NCI-H1694 treated with DMSO at 0.1 percent for 48 hours (cell line): ENCODE measurements at places on chromosomes 7 and 10.
A peak's percentile ranks its signal among the peaks of the same experiment; 100 is the strongest.

DNA sequence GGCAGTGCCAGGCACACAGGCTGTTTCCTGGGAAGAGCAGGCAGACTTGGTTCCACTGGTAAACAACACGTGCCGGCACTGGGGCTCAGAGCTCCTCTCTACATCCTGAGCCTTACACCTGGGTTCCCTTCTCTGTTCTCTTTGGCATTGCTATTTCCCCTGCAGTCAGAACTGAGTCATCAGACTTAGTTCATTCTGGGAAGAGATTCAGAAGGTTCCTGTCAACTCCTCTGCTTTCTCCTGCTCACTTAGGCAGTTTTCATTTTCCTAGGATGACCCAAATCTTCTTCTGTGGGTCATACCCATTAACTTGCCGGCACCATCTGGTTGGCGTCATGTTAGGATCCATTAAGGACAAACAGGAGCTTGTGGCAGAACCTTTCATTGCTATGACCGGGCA is 33.4 kb upstream of the LRRC18 start:
- DNase-seq = no peak

- no peak for DNase-seq
Measured at GRCh38 chr10:43026039-43026973, 50.6 kb upstream of the RET start.

- DNase-seq = no peak
Measured at GRCh38 chr7:69912846-69913245, 314.6 kb downstream of the AUTS2 start.

- DNase-seq = no peak
Measured at GRCh38 chr7:82152858-82153257, 290.7 kb downstream of the CACNA2D1 start.

DNA sequence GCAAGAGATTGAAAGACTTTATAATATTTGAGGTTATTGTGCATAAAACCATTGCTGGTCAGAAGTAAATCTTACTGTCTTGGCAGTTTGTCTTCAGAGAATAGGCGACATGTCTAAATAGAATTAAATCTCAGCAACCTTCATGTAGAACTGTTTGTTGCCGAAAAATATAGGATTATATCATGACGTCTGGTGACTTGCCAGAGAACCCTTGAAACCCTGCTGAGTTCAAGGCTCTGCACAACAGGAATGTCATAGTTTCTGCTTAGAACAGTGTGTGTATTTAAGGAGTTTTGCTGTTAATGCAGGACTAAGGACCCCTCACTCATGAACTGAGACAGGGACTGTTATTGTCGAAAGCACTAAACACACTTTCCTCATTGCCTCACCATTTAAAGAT is 206.4 kb upstream of the ETV1 start:
- no peak for DNase-seq

- DNase-seq = no peak
Measured at GRCh38 chr10:3803927-3804741, 19.1 kb upstream of the KLF6 start.

DNA sequence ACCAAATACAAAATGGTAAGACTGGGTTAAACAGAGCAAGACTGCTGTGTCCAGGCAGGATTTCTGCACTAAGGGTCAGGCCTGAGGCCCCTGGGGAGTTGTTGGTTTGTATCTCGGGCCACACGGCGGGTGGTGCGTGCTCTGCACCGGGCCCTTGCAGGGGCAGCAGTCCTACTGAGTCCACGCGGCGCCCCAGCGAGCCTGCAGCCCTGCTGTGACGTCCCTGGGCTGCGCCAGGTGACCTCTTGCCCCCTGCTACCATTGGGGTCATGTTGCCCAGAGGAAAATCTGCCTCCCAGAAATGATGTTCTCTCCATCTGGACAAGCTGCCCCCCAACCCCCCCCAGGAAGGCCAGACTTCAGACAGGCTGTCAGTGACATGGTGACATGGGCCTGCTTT is 281.5 kb downstream of the CELF2 start:
- no peak for DNase-seq

DNA sequence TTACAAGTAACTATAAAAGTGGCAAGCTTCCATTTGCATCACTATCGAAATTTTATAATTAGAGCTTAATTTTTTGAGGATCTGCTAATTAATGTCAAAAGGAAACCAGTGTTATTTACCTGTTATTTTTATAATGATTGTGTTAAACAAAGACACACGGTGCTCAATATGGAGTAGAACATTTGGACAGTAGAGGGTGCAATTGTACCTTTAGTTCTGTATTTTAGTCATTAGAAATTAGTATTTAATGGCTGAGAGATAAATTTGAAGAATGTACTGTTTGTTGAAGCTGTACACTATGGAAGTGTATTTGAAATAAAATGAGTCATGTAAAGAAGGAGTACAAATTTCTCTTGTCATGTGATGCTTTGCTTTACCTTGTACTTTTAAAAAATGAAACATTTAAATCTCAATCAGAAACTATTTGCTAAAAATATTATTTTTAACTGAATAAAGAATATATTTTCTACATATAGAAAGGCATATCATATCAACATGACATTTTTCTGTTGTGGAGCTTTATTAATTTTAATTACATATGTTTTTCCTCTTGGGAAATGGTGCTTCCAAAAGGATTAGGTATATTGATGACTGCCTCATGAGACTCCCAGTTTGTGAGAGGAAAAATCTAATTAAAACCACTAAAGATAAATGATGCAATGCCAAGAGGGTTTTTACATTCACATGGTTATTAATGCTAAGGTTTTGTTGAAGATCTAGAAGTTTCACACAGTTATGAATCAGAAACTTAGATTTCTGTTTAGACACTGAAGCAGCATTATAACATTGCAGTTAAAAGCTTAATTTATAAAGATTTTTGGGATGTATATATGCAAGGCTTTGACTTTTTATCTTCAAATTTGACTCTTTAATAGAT is 10.4 kb upstream of the PRKG1 start:
- DNase-seq = peak; percentile 33

GRCh38 chr10:8242295-8242872 is 187.9 kb downstream of the GATA3 start:
- DNase-seq = no peak

DNA sequence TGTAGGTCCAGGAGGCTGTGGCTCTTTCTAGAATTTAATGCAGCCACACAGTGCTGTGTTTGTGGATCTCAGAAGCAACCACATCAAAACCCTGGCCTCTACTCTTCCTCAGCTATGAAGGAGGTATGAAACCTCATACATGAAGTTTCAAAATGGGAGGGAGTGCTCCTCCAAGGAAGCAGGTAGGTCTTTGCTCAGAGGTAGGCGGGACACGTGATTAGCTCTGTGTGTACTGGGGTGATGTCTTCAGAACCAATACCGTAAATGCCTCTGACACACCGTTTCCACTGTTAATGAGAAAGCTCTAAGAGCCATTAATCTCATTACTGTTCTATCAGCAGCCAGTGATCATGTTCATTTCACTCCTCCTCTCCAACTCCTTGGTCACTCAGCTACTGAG is 126.1 kb downstream of the PLXNA4 start:
- no peak for DNase-seq

- DNase-seq = peak; percentile 99
Measured at GRCh38 chr7:108461840-108462239, 5.6 kb upstream of the NRCAM start.

- peak; percentile 10 for DNase-seq
Measured at GRCh38 chr10:91901784-91902677, 7.3 kb downstream of the FGFBP3 start.

DNA sequence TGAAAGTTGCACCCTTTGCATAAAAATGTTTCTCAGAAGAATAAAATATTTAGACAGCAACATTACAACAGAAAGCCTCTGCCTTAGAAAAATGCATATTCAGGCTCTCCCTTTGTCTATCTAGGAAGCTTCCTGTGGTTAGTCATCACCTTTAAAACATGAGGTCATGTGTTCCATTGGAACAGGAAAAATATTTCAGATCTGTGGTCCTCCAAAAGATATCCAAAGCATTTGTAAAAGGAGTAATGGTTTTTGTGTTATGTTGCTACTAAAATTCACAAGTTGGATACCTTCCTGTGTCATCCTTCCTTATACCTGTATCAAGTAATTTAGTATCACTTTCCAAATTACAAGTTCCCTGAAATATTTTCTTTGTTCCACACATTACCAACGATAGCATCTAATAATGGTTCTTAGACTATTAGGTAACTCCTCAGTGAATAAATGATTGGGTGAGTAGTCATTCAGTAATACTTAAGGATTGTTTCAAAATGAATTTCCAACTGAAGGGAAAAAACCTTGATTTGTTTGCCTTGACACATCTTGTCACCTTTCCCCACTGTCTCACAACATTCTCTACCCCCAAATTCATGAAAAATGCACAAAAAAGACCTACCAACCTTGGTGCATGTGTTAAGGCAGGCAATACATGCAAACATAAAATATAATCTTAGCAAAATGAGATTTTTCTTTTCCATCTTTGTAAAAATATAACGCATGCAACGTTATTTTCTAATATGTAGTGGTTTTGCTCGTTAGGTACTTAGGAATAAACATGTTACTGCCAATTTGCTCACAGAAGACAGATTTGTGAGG is 19.7 kb upstream of the RHOBTB1 start:
- DNase-seq = no peak

GRCh38 chr7:145169908-145170307 is 334.1 kb upstream of the TPK1 start:
- DNase-seq = peak; percentile 56

DNA sequence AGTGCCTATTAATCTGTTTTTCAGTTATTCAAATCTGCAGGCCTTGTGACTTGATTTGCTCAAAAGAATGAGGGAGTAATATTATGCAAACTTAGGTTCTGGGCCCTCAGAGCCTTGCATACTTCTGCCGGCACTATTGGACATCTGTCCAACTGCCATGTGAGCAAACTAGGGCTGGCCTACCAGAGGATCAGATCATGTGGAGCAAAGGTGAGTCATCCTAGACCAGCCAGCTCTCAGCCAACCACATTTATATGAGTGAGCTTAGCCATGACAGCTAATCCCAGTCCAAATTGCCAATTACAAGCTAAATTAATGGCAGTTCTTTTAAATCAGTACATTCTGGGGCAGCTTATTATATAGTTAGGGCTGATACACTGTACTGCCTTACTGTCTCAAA is 69.6 kb downstream of the SDHAF3 start:
- no peak for DNase-seq

- peak; percentile 92 for DNase-seq
Measured at GRCh38 chr7:128266883-128267594, 26.0 kb downstream of the LEP start.

- no peak for DNase-seq
Measured at GRCh38 chr10:118840776-118841468, 86.2 kb upstream of the CACUL1 start.

- DNase-seq = no peak
Measured at GRCh38 chr10:32650246-32650655, 204.3 kb downstream of the CCDC7 start.

DNA sequence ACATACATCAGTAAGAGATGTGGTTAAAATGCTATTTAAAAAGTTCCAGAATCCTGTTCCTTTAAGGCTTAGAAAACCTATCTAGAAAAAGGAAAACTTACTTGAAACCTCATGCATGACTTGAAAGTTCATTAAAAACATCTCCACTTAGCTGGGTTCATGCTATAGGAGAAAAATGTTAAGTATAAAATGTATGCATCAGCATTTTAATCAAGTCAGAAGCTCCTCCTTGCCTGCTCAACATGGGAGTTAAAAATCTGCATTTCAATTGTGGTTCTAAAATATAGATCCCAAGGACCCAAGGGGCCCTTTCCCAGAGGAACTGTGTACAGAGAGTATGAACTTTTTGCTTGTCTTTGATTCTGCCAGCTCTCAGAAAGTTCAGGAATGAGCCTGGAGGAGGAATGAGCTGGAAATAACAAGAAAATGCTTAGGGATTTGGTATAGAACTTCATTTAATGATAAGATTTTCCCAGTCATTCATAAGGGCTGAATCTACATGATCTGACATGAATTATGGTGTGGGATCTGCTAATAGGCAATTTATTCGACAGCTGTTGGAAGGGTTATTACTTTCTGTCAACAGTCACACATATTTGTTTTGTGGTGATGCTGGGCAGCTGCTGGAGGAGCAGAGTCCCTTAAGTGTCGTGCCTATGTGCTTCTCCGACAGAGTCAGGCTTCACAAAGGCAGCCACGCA is 85.6 kb upstream of the MTPN start:
- DNase-seq = no peak

- no peak for DNase-seq
Measured at GRCh38 chr10:28155726-28156125, 147.1 kb downstream of the MPP7 start.

- no peak for DNase-seq
Measured at GRCh38 chr10:22637491-22637890, 76.9 kb downstream of the PIP4K2A start.

DNA sequence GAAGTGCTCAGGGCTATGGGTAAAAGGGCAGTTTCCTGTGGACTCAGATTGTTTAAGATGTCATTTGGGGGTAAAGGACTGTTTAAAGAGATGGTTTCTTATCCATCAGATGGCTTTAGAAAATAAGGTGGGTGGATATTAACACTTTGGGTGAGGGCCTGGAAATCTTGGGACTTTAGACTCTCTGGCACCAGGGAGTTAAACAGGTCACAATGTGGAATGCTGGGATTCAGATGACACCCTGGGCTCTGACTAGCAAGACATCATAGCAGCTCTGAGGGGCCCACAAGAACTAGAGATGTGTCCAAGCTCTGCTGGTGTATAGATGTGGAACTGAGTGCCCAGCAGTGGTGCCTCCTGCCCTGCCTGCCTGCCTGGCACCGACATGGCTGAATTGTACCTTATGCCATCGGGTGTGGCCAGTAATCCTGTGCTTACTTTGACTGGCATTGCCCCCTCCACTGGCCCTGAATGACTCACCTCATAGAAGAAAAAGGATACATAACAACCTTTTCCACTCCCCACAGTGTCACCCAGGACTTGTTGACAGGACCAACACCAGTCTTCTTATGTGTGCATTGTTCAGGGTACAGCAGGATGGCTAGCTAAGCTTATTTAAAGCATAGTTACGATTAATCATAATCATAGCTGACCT is 100.0 kb upstream of the PRR15 start:
- DNase-seq = no peak

DNA sequence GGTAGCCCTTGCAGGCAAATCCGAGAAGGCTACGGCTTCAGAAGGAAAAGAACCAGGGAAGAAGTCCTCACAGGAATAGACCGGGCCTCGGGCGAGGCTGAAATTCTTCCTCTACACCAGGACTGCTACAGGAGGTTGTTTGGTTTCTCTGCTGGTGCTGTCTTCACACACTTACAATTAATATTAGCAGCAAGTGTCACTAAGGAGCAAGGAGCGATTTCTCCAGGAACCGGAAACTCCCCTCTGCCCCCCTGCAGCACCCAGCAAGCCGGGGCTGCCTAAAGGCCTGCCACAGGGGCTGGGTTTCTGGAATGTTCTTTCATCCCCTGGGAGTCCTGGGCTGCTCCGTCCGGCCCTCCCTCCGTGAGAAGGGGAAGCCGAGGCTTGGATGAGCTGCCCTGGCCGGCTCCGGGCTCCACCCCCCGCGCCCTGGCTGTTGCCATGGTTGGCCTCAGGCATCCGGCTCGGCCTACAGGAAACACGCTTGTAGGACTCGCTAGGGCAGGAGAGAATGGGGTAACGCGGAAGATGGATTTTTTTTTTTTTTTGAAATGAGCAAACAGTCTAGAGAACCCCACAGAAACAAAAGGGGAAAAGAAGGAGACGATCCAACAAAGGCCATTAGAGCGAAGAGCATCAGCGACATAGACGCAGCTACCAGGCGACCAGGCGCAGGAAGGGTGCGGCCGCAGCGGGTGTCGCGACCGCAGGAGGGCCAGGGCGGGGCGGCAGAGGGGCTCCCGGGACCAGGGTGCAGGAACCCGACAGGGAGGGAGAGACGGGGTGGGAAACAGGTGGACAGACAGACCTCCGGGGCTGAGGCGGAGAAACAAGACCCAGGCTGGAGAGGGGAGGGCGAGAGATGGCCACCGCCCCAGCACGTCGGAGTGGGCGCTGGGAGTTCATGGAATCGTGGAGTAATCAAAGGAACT is 33.0 kb downstream of the EN2 start:
- no peak for DNase-seq
